ENCODE measurements at places on chromosomes 1 and 21. TPM values are rescaled to one million over a fixed set of nuclear protein-coding genes. Genes with fewer than 3 reads are reported as not detected.

GRCh38 chr1:54507033-54507870, 40.8 kb upstream of the ACOT11 start:
- no peak for DNase-seq

DNA sequence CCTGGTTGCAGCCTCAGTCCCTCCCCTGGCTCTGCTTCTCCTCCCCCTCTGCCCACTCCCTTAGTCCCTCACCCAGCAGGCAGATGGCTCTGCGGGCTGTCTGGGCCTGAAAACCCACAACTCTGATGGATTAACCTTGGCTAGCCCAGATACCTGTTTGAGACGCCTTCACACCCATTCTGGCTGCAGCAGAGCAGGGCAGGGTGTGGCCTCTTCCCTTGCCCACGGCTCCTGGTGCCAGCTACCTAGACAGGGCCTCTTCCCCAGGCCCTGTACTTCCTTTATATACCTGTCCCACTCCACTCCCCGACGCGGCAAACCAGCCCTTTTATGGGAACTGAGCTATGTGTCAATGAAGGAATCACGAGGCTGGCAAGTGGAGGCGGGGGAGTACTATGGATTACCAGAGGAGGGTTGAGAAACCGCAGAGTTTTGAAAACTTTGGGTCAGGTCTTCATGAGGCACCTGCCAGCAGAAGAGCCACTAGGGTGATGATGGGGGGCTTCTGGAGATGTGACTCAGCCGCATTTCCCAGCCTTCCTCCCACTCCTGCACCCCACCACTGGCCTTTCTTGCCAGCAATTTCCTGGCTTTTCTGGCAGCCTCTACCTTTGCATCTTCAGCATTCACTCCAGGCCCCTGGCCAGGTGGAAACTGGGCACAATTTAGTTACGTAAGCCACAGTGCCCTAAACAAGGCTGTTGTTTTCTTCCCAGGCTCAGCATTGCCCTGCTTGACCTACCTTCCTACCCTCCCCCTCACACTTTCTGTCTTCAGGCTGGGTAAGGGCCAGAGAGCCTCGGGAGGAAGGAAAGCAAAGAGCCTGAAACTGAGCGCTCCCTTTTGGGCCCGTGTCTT, at the start of gene CHI3L1:
CHI3L1 (minus strand) TSS at position 259 of the 858 bp plus-strand sequence; CDS start at position 178, 81 bp downstream.
- DNase-seq: no peak

GRCh38 chr1:51642739-51643142, 25.8 kb downstream of the OSBPL9 start:
- DNase-seq: no peak

SMYD2 gene
- 37.1 TPM for total RNA-seq

DNA sequence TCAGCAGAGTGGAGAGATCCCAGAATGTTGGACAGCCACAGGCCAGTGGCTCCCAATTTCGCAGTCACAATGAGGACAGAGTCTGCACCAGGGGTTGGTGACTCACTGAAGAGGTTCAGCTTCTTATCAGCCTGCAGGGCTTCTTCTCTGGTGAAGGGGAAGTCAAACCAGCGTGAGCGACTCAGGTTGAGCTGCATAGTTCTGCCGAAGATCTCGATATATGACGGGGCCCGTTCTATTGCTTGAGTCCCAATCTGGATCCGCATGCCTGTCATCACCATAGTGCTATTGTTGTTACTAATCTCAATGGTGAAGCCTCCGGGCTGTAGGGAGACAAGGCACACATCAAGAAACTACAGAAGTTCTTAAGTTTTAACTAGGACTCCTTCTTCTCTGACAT, 58.5 kb downstream of the UBR4 start:
- no peak for DNase-seq

GRCh38 chr1:206664740-206665139, 20.0 kb upstream of the MAPKAPK2 start:
- DNase-seq: no peak

MYOM3 gene
- total RNA-seq: 284 TPM

HUNK gene
- 0.13 TPM for total RNA-seq

DNASE2B gene
- total RNA-seq: 0.50 TPM

PODN gene
- 7.5 TPM for total RNA-seq

DNA sequence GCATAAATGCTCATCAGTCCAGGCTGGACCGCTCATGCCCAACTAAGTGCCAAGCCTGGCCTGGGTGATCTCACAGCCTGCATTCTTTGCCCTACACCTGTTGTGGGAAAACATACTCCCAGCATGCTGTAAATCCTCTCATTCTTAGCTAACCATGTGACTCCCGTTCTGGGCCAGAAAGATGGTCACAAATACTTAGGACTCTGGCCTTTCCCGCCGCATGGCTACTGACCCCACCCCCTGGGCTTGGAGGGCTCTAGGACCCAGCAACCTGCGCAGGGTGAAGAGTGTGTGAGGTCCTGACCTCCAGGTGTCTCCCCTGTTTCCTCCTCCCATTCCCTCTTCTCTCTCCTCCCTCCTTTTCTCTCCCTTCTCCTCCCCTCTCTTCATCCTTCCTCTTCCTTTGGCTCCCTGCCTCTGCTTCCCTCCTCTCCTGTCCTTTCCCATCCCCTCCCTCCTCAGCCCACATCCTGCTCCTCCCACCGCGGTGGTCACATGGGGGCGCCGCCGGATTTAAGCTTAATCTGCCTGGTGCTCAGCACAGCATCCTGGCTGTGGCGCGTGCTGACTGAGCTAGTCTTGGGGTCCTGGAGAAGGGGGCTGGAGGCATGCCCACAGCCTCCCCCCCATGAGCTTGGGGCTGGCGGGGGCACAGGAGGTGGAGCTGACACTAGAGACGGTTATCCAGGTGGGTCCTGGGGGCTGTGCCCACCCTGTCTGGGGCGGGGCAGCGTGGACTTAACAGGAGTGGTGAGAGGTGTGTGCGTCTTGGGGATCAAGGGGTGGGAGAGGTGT, at the start of gene CROCC:
CROCC (plus strand) TSS at position 541 of the 795 bp plus-strand sequence; CDS start at position 629, 88 bp downstream.
- DNase-seq: peak; percentile 68

MAGI3 gene
- 7.1 TPM for total RNA-seq

DNA sequence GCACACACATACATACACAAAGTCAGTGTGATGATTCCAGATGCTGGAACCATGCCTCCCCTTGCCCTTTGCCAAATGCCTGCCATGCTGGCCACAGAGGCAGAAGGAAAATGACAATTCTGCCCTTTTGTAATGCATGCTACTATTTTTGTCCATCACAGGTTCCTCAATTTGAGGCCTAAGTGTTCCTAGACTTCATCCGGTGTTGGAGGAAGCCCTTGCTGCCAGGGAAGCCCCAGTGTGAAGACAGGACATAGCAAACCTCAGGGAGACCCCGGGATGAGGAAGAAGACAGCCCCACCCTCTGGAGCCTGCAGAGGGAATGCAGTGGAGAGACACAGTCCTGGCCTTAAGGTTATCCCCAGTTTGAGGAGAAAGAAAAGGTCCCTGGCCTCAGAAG, 14.4 kb downstream of the PRR9 start:
- DNase-seq: no peak

C2CD4D gene
- total RNA-seq: not detected

DNA sequence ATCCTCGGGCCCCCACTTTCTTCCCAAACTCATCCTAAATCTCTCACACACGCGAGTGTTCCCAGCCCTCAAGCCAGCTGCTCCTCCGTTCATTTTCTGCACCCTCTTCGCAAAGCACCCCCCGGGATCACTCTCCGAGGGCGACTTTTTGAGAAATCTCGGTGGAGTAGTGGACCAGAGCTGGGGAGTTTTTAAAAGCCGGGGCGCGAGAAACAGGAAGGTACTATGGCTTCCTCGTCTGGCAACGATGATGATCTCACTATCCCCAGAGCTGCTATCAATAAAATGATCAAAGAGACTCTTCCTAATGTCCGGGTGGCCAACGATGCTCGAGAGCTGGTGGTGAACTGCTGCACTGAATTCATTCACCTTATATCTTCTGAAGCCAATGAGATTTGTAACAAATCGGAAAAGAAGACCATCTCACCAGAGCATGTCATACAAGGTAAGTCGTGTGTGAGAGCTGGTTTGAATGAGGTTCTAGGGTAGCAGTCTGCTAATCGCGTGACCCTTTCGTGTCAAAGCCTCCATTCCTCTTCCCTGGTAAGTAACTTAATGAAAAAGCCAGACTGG, 800 bp downstream of the DR1 start:
- no peak for DNase-seq

GRCh38 chr1:160708118-160708517, 3.5 kb downstream of the CD48 start:
- DNase-seq: no peak

GRCh38 chr1:204336421-204337035, 23.2 kb downstream of the PLEKHA6 start:
- DNase-seq: no peak

CFAP107 gene
- total RNA-seq: not detected

CCDC24 gene
- 1.7 TPM for total RNA-seq

DNA sequence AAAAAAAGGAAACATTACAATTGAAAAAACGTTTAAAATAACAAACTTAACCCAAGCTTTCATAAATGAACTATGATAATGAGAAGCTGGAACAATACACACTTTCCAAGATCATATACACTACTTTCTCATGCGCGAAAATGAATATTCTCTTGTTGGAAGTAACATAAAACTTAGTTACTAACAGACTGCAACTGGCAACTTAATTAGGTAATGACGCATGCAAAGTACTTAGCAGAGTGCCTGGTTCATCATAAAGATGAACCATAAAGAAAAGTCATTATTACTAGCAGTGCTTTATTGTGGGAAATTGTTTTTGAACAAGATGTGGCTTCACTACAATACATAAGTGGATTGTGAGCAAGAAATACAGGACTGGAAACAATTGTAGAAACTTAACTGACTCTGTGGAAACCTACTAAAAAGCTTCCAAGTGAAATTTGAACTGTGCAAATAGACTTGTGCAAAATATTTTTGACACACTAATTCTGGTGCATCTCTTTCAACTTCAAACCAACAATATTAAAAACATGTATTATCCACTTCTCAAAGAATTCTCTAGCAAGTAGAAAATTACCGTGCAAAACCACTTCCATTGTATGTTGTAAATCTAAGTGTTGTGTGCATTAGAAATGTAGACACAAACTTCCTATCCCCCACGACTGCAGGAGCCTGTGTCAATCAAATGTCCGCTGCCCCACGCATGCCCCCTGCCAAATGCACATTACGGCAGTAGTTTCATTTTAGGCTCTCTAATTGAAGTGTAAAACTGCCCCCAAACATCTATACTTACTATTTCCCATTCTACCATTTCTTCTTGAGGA, 2.0 kb downstream of the ARHGAP29 start:
- DNase-seq: no peak

PGD gene
- 27.6 TPM for total RNA-seq

DNA sequence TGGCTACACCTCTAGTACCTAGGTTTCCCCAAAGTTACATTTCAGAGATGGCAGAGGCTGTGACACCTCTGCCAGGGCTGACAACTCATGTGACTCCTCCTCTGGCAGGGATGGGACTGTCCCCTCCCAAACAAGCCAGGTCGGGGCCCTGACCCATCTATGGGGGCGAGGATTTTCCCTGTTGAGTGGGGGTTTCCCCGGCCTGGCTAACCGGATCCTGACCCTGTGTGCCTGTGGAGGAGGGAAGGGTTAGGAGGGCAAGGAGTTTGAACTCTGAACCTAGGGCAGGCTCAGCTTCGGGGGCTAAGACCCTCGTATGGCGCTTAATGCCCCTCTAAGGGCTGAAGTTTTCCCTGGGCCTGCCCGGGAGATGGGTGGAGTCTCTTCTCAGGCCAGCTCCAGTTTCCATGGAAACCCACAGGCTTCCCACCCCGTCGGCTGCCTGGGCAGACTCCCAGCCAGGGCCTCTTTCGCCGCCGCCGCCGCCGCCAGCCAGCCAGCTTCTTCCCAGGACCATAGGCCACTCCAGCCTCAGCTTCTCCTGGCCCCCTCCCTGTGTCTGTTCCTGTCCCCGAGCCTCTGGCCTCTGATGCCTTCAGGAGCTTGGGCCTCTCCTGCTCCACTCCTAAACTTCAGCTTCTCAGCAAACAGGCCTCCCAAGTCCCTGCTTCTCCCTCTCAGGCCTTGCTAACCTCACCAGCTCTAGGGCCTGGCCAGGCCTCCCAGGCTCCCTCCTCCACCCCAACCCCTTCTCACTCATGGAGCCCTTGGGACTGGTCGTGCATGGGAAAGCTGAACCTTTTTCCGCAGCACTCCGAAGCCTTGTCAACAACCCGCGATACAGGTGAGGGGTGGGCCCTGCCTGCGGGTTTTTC, at the start of gene BTBD19:
BTBD19 (plus strand) TSS at position 461 of the 875 bp plus-strand sequence; CDS start at position 759, 298 bp downstream.
- DNase-seq: peak; percentile 91

KCNK2 gene
- total RNA-seq: 1.4 TPM

- no peak for DNase-seq
Observed at GRCh38 chr21:21406921-21407320, 408.7 kb downstream of the NCAM2 start.

ZBTB7B gene
- total RNA-seq: 75.8 TPM

ADAMTS1 gene
- total RNA-seq: 70.3 TPM

DNA sequence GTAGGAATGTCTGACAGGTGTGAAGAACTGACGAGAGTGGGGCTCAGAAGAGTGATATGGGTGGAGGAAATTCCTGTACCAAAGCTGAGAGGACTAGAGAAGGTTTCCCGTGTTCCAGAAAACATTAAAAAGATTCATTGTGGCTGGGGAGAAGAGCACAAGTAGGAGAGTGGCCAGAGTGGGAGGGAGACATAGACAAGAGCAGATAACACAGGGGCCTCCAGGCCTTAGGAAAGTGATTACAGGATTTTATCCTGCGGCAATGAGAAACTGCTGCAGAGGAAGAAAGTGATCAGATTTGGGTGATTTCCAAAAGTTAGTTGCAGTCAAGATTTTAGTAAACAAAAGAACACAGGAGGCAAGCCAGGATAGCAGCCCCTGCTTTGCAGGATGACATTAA, 7.9 kb downstream of the C8B start:
- DNase-seq: no peak

DNA sequence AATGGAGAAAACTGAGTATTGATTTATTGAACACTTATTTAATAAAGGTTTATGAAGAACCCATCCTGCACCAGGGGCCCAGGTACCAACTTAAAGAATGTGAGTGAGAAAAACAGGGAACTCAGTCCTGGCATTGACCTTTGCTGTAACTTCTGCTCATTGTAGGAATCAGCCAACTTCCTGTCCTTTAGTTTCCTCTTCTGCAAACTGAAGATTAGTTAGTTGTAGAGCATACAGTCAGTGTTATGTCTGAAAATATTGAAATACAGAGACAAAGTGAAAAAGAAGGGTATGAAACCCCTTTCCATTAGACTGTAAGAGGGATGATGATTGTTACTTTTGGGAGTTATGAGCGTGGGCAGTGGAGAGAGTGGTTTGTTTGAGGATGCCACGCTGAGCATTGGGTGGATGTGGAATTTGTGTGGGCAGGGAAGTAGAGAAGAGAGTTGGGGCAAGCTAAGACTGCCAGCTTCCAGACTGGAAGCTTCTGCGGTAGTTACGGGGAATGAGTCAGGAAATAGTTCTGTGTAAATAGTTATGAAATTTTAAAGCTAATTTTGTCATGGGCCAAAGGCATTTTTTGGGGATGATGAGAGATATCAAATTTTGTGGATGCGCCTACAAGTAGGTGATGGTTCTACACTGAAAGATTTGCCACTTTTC, 89.2 kb downstream of the GPR88 start:
- no peak for DNase-seq

DNA sequence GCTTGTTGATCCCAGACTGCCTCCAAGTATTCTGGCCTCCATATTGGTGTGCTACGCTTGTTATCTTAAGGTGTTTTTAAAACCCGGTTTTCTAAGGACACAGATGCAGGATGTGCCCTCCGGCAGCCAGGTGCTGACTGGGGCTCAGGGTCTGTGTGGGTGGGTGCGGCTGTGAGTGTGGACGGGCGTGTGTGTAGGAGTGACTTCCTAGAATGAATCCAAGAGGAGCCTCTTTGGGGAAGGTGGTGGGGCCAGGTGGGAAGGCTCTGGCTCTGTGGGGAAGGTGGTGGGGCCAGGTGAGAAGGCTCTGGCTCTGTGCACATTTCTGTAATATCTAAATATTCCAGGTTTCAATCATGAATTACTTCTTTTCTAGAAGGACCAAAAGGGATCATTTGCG, 12.8 kb upstream of the TSPEAR start:
- no peak for DNase-seq

- DNase-seq: no peak
Observed at GRCh38 chr1:228006786-228007048, at the start of gene WNT3A. WNT3A (plus strand) TSS chr1:228006998; CDS start chr1:228007129, 131 bp downstream.

AGMAT gene
- 3.6 TPM for total RNA-seq
